ENCODE measurements at places on chromosomes 3 and 15.

GRCh38 chr3:129689036-129689435, 82.6 kb upstream of the PLXND1 start:
- DNase-seq = no peak

GRCh38 chr15:70072479-70072878, 25.2 kb downstream of the TLE3 start:
- no peak for DNase-seq

- no peak for DNase-seq
Observed at GRCh38 chr3:115169808-115170207, 22.7 kb upstream of the ZBTB20 start.

- no peak for DNase-seq
Observed at GRCh38 chr15:51223771-51224229, 114.6 kb downstream of the CYP19A1 start.

- no peak for DNase-seq
Observed at GRCh38 chr15:74340150-74340549, 27.3 kb downstream of the CYP11A1 start.

- peak; percentile 11 for DNase-seq
Observed at GRCh38 chr3:151085889-151086483, 522 bp downstream of the MED12L start.

DNA sequence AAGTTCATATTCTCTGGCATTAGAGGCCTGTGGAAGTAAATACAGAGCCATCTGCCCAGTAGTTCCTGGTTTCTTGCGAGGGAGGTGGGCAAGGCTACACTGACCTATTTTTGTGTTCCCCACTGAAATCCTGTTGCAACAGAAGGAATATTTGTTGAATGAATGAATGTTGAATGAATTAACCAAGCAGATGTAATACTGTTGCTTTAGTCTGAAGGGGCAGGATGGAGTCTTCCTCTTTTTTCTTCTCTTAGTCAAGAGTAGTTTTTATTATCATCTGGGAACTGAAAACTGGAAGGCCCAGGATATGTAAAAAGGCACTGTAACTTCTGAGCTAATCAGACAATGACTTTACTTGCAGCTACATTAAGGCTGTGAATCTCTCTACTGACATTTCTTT, 17.1 kb downstream of the BLOC1S6 start:
- DNase-seq = no peak

DNA sequence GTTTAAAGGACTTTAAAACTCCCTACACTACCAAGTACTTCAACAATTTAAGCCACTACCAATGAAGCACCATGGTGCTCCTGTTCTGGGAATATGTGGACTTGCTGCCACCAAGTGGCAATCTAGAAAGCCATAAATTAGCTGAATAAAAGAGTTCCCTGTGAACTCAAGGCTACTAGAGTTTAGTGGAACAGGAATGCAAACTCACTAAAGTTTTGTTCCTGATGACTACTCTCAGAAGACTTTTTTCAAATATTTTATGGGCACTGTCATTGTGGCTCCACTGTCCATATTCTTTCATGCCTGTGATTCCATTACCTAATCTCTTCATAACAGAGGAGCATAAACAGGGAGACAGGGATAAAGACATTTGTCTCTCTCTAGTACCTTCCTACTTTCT, 63.9 kb downstream of the TMCC1 start:
- DNase-seq = no peak

DNA sequence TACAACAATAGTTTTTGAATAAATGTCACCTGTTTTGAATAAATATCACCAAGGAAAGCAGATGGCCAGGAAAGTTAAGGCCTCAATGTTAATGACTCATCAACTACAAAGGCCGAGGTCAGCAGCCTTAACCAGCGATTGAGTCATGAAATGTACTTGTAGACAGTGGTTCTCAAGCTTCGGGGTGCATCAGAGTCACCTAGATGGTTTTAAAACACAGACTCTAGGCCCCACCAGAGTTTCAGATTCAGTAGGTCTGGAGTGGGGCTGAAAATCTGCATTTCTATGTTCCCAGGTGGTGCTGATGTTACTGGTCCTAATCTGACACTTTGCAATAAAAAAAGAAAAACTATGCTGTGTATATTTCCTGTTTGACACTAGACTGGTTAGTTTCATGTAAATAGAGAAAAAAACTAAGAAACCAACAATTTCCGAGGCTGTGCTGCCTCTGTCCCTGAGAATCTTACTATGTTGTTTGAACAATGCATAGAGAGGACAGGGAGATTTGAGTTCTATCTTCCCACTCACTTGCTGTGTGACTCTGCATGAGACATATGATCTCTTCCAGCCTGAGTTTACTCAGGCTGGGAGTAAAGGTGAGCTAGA, 9.8 kb downstream of the RAB27A start:
- peak; percentile 35 for DNase-seq

DNA sequence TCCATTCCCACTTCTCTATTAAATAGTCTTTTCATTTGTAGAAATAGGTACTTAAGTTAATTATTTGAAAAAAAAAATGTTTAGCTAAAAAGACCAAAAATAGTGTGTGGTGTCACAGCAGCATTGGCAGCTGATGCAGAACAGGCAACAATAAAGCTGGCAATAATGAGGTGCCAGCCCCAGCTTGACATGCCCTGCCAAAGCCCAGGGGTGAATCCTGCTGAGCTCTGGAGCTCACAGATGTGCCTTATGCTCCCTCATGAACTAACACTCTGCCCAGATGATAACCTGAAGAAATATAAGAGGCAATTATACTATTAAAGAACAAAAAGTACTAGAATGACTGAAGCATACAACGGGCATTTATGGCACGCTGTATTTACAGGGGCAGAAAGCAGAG, 63.8 kb downstream of the IGSF11 start:
- DNase-seq = no peak

DNA sequence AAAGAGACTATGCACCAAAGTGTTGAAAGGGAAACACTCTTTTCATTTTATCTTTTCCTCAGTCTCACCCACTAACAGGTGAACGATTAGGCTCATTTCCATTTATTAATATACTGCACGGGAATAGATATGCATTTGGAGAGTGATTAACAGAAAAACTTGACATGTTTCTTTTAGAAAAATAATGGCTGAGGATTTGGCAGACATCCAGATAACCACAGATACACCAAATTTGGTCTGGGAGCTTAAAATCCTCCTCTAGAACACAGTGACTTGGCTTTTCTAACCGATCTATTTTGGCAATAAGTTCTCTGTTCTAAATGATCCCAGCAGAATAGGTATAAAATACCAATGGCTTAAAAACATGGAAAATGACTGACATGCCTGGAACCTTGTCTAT, 459.3 kb upstream of the SGO1 start:
- DNase-seq = no peak

DNA sequence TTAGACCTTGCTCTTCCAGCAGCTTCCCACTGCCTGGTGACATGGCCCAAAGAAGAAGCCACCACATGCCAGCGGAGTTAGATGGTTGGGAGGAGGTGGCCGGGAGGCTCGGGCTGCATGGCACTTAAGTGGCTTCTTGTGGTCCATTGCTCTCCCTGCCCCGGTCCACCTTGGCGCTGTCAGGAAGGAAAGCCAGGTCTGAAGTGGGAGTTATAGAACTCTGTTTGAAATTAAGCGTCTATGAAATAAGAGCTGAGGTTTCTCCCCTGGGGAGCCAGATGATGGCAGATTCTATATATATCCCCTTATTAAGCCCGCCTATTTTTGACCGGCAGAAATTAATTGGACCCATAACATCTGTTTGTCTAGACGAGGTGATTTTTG, 61.2 kb downstream of the ITGA11 start:
- no peak for DNase-seq

DNA sequence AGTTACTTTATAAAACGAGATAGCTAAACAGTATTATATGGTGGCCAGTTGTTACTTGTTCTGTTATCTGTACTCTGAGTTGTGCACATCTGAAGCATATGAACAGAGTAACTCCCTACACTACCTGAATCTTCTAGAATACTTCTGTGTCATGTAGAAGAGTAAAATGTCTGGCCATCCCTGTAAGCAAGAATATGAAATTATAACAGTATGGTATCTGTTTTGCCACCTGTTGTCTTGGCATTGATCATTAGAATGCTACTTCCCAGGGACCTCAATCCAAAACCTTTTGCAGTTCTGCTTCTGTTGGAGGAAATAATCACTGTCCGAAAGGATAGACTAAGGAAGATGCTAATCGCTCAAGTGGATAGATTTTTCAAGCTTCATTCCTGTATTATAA, 1.9 kb downstream of the TEX9 start:
- no peak for DNase-seq

GRCh38 chr3:167228135-167228534, 152.0 kb downstream of the ZBBX start:
- no peak for DNase-seq

DNA sequence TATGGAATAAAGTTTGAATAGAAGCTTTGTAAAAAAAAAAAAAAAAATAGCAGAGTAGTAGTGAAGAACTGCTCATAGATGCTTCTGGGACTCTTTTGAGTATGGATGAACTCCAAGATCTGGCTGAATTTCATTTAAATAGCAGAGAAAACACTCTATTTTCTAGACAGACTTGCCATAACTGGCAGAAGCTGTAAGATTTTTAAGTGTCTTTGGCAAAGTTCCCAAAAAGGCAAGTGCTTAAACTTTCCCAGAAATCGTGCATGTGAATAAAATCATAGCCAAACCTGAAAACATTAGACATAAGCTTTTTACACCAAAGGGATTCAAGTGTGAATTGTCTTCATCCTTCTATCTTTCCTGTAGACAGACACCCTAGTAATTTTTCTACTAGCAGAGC, 110.3 kb upstream of the MITF start:
- DNase-seq = no peak

- no peak for DNase-seq
Observed at GRCh38 chr3:191087391-191087790, 111.7 kb upstream of the OSTN start.

DNA sequence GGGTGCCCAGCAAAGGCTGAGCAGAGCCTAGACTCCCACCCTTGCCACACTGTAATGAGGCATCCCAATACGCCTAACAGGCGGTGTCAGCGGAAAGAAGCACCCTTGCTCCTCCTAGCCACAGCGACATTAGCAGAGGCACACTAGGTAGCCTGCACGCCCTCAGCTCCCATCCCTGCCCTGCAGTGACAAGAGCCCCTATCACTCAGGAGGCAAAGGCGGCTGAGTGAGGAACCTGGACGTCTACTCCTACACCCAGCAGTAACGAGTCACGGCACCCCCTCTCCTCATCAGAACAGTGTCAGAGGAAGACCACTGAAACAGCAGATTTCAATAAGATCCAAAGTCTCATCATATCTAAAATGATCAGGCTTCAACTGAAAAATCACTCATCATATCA, 12.0 kb upstream of the MAP6D1 start:
- no peak for DNase-seq

GRCh38 chr3:135800071-135800549, 165.4 kb upstream of the PPP2R3A start:
- DNase-seq = no peak

DNA sequence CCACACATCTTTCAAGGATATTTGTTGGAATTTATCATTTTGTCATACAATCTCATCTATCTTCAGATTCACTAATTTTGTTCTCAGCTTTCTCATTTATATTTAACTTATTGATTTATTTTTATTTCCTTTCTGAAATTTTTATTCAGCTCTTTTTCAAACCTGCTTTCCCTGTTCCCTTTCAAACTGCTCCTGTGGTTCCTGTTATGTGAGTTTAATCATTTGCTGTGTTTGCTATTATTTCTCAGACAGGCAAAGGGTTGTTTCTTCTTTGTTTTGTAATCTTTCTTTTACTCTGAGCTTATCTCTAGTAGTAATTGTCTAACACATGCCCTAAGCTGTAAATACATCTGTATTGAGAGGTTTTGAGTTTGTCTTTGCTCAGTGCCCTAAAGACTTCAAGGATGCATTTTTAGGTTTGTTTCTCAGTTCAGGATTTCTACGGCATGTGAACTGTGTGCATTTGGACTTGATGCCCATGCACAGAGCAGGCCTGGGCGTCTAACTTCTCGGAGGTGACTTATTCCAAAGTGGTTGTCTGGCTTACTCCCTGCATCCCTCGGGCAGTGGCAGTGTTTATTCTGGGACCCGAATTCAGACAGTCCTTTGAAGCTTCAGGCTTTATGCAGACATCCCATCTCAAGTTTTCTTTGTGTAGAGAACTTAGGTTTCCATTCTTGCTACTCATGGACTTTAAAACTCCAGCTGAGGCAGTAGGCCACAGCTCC, 155.0 kb upstream of the TRIM42 start:
- DNase-seq = no peak

GRCh38 chr3:181052256-181052655, 62.7 kb upstream of the DNAJC19 start:
- no peak for DNase-seq

DNA sequence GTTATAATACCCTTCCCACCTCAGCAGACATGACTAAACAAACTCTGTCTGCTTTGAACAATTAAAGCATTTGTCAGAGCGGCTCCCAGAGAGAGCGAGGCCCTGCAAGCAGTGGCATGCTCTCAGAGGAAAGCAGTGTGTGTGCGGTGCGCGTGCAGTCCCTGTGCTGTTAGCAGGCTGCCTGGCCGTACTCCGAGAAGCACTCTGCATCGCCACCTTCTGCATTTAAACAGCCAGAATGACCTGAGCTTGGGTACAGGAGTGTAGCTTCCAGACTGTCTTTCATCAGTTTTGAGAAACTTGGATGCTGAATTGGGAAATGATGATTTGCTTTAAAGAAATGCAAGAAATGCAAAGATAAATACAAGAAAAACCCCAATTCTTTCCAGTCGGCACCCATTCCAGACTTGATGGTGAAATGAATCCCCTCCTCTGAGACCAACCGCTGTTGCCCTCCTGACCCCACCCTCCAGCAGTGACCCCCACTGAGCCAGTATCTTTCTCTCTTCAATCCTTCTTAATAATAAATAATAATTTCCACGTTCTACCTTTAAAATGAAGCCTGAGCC, 113.5 kb downstream of the VGLL4 start:
- no peak for DNase-seq

GRCh38 chr15:99992611-99993231, 259.5 kb upstream of the LYSMD4 start:
- DNase-seq = no peak

GRCh38 chr3:61861410-61861809, 300.0 kb downstream of the PTPRG start:
- no peak for DNase-seq

DNA sequence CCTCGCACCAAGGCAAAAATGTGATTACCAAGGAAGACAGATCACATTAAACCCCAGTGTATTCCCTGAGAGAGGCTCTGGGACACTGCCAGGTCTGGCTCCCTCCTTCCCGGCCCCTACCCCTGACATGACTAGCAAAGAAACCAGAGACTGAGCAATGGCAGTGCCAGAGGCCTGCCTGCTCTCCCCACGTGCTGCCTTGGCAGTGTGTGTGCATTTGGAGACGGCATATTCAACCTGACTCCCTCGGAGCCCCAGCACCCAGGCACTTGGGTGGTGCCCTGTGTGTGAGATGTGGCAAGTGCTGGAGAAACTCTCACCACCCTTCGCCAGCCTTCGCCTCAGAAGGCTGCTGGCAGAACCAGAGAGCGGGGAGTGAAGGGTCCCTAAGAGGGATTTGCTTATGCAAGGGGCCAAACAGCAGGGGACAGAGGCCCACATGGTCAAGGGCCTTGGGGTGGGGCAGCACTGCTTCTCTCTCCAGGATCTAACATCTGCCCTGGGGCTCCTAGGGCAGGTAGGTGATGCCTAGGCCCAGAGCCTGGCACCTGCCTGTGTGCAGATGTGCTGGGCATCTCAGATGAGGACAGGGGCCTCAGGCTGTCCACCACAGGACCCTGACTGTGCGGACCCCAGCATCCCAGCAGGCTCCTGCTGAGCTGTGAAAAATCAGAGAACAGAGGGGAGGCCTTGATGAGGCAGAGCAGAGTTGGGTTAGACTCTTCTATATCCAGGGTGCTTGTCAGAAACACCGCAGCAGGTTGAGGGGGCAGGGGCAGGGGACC, 23.6 kb upstream of the PLXNA1 start:
- no peak for DNase-seq

GRCh38 chr3:37952564-37952963, 38.0 kb upstream of the VILL start:
- no peak for DNase-seq
